ENCODE measurements at places on chromosomes 4 and X.

- DNase-seq = no peak
Observed at GRCh38 chrX:134244043-134244442, 7.1 kb downstream of the CCDC160 start.

- DNase-seq = no peak
Observed at GRCh38 chrX:46311581-46312120, 233.6 kb downstream of the ZNF674 start.

- DNase-seq = no peak
Observed at GRCh38 chr4:91127831-91128230, 1000.6 kb downstream of the CCSER1 start.

GRCh38 chr4:116531870-116532269 lies 553.5 kb downstream of the TRAM1L1 start:
- no peak for DNase-seq

GRCh38 chr4:63430105-63430504 lies 979.1 kb downstream of the TECRL start:
- DNase-seq = no peak

DNA sequence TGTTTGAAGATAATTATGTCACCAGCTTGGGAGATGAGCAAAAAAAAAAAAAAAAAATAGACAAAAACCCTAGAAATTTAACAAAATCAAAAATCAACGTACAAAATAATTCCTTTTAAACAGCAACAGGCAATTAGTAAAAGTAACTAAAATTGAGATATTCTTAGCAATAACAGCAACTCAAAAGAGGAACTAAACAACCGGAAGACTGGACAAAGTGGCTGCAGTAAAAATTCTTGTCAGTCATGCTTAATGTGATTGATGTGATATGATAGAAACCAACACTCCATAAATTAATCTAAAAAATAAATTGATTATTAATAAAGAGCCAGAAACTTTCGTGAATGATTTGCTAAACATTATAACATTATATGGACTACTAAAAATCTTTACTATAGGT lies 1534.6 kb upstream of the AGA start:
- no peak for DNase-seq

GRCh38 chr4:186227744-186228513 lies 622 bp downstream of the KLKB1 start:
- DNase-seq = no peak

DNA sequence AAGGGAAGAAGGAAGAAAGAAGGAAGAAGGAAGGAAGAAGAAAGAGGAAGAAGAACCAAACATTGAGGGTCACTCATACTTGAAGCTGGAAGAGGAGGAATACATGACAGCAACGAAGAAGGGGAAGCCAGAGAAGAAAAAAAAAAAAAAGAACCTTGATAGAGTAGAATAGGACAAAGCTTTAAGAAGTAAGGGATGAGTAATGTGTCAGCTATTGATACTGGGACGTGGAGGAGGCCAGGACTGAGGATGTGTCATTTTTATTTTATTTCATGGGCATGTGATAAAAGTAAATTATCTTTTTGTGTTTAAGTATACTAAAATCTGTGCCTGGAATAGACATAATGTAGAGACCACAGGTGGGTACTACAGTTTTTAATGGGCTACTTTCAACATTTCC lies 6.4 kb downstream of the EDA2R start:
- no peak for DNase-seq

DNA sequence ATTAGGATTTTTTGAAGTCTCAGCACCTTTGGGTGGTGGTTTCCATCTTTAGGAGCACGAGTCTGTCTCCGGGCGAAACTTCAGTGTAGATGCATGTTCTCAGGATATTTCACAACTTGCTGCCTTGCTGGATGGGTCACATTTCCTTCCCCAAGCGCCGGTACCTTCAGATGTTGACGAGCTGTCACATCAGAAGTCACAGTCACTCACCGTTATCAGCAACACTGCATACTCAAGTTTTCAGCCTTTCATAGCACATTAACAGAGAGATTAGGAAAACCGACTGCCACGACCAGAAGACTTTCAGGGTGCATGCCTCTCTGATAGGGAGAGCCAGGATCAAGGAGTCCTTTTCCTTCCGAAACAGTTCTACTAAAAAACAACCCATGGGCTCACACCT lies 77.8 kb downstream of the SHROOM2 start:
- no peak for DNase-seq

- no peak for DNase-seq
Observed at GRCh38 chrX:75051047-75051446, 105.0 kb downstream of the ABCB7 start.

- no peak for DNase-seq
Observed at GRCh38 chr4:77073981-77074380, 1.8 kb downstream of the CCNI start.

- DNase-seq = no peak
Observed at GRCh38 chr4:150982557-150983233, 32.4 kb downstream of the LRBA start.

GRCh38 chr4:84336964-84337705 lies 162.0 kb downstream of the NKX6-1 start:
- DNase-seq = no peak

GRCh38 chrX:14718403-14718802 lies 154.5 kb downstream of the FANCB start:
- no peak for DNase-seq

GRCh38 chrX:17721715-17722114 lies 15.6 kb upstream of the SCML1 start:
- DNase-seq = no peak

DNA sequence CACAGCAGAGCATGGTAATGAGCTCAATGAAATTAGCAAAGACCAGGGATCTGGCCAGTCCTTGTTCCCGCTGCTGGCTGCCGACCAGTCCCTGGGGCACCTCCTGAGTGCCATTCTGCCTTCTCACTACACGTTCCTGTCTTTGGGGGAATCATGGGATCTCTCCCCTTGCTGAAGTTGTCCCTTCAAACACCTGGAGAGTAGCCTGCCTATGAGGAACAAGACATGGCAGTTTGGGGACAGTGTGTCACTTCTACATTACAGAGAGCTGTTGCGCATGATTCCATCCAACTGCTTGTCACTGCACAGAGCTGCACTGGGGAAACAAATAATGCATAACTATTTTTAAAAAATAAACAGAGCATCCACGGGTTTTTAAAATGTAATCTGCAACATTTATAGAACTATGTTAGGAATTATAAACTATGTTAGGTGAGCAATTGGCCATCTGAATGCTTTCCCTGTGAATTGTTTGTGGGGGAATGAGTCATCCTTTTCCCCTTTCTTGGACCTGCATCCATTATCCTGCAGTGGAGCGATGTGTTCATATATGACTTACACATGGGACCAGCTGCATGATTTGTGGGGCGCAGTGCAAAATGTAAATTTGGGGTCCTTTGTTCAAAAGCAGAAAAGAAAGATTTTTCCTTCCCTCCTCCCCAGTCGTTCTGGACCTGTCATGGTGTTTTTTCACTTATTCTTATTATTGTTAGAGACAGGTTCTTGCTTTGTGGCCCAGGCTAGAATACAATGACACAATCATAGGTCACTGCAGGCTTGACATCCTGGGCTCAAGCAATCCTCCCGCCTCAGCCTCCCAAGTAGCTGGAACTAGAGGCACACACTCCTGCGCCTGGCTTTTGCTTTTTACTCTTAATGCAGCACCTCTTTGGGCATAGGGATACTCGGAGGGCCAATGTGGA lies 115.0 kb upstream of the TBL1X start:
- no peak for DNase-seq

- no peak for DNase-seq
Observed at GRCh38 chr4:76616526-76616925, 181.5 kb downstream of the SHROOM3 start.

DNA sequence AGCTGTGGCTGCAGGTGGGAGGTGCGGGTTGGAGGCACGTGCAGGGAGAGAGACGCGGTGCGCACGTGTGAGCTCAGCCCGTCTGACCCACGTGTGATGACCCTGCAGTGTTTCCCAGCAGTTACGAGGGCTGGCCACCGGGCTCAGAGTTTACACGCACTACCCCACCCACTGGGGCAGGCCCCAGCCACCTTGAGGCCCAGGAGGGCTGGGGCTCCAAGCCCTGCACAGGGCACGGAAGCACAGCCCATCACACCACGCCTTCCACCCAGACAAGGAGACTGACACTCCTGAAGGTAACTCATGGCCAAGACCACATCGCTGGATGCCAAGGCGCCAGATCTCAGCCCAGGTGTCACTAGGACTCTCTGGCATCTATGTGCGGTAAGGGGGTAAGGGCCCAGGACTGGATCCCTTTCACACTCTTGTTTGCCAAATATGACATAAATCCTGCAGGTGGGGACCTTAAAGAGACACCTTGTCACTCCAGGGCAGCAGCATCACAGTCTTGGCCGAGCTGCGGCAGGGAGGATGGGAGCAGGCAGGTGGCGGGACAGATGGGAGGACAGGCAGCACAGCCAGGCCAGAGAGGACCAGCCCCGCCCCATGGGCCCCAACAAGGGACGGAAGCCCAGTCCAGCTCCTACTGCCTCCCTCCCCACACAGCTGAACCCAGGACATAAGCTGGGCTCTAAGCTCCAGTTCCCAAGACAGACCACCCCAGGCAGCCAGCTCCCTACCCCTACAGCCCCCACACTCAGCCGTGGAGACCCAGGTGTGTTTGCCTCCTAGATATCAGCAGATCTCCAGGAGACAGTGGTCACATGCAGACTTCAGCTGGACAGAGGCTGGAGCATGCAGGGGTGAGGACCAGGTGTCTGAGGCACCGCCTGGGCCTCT lies 56.8 kb downstream of the ZFYVE28 start:
- no peak for DNase-seq

GRCh38 chr4:76275486-76276124 lies 24.1 kb downstream of the FAM47E start:
- no peak for DNase-seq

GRCh38 chr4:187236209-187236890 lies 512.7 kb upstream of the FAT1 start:
- no peak for DNase-seq

DNA sequence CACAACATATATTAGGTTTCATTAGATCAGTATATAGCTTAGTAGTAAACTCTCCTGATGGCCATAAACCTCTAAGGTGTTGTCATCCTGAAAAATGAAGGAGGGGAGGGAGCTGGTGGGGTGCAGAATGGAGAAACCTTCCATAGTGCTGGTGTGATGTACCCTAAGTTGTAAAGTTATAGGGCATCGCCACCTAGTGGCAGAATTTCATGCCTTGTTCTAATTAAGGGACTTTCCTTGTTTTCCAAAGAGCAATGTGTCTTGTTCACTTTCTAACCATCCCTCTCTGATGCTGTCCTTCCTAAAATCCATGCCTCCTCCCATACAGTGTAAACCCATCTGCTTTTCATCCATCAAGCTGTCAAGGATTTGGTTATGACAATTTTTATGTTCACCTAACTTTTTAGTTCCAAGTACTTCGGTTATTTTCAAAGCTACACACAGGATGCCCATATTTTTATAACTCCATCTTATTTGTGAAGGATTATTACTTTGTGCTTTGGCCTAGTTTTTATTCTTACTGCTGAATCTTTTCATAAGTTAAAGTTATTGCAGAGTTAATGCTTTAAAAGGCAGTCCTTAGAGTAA lies 4.5 kb downstream of the NBDY start:
- DNase-seq = peak; percentile 17

DNA sequence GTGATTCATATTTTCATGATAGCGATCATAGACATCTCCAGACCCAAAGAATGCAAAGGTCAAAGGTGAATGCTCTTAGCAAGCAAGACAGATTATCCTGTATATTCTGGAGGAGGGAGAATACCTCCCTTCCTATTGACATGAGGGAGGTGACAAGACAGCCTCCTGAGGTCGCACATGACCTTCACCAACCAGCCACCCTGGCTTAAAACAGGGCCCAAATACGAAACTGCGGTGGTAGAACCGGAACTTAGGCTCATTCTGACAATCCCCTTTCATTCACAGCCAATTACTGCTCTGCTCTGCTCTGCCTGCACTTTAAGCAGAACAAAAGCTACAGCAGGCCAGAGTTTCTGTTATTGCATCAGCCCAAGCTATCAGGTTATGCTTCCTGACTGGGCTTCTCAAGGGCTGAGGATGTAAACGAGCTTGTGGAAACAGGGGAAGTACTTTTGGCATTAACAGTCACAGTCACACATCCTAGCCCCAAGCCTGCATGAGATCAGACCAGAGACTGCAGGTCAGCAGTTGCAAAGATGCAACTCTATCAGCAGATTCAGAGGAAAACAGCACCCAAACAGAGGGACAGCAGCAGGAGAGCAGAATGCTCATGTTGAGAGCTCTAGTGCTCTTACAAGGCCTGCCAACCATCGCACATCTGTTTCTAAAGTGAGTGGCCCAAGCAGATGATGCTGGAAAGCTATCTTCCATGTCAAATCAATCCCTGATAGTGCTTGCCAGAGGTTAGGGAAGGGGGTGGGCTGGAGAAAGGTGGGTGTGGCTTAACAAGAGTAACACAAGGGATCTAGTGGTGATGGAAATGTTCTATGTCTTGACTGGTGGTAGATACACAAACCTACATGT lies 51.3 kb upstream of the MAP3K15 start:
- no peak for DNase-seq

DNA sequence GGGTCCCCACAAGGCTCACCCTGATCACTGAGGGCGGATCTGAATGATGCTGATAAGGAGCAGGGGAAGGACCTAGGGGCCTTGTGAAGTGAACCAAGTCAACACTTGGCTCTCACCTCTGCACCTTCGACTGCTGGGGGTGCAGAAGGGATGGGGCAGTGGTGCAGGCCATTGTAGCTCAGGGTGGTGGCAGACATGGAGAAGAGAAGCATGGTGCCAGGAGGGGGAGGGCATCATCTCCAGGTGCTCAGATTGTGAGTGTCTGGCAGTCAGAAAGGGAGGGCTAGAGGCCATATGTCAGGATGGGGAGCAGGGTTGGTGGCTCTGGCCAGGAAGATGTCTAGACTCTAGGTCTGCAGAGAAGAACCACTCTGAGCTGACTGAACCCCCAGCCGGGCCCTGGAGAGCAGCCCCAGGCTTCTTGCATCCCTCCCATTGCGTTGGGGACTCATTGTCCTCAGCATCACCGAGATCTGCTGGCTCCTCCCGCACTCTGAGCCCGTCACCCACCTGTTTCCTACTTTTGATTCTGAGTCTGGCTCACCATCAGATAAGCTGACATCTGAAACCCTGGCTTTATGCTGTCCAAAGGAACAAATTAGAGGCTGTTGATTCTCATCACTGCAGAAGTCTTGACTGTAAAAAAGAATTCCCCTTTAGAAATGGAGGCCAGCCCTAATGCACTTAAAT lies 3.8 kb downstream of the APLN start:
- no peak for DNase-seq

- no peak for DNase-seq
Observed at GRCh38 chr4:87112063-87112462, 108.4 kb downstream of the KLHL8 start.

GRCh38 chrX:68988865-68989264 lies 160.0 kb downstream of the EFNB1 start:
- DNase-seq = no peak

GRCh38 chr4:107718351-107718965 lies 1.6 kb downstream of the PAPSS1 start:
- no peak for DNase-seq

DNA sequence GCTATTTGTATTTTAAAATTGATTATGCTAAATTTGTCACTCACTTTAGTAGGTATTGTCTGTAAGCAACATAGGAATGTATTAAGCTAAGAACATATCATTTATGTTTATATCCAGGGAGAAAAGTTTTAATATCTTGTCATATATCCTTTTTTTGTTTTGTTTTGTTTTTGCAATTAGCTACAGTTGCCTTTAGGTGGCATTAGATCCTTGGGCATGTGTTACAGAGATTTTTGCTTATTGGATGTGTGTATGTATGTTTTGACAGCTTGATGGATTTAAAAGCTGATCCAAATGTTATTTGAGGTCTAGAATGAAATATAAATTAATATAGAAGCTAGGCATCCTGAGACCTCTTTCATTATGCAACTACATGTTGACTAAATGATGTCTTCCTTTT lies 36.1 kb upstream of the OTUD4 start:
- no peak for DNase-seq

- no peak for DNase-seq
Observed at GRCh38 chrX:43882294-43882681, at the start of gene MAOB. Gene MAOB, minus strand, starts transcription at chrX:43882450. Its CDS starts 151 bp downstream, at chrX:43882299.

Data from stimulated activated CD4-positive, alpha-beta T cell treated with anti-CD3 and anti-CD28 coated beads, Interleukin-12 subunit alpha, Interleukin-12 subunit beta, amount 100 ng/mL, for 24 hours (primary cell).